NCI-H1436 (cell line): ENCODE measurements at places on chromosomes 1 and 21.
A peak's percentile ranks its signal among the peaks of the same experiment; 100 is the strongest.

DNA sequence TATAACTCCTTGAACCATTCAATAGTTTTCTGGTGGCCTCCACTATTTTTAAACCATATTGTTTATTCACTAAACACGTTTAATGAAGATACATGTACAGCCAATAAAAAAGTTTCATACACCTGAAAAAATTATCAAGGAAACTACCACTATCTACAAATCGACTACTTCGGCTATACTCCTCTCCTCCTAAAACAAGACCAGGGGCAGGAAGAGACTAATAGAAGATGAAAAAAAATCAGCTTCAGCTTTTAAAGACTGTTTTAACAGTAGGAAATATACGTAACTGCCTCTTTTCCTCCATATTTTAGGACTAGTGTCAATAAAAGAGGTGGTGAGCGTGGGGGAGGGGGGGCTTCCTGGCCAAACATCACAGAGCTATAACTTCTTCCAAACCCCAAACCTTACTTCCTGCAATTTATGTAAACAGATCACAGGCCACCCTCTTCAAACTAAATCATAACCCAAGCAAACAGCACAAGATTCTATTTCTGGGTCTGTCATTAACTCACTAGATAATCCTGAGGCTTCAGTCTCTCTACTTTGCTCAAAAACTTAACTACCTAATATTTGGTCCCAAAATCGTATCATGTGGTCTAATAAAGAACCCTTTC lies 15.1 kb downstream of the FOXJ3 start:
- no peak for DNase-seq

GRCh38 chr1:96416111-96416595 lies 305.4 kb upstream of the PTBP2 start:
- no peak for DNase-seq

DNA sequence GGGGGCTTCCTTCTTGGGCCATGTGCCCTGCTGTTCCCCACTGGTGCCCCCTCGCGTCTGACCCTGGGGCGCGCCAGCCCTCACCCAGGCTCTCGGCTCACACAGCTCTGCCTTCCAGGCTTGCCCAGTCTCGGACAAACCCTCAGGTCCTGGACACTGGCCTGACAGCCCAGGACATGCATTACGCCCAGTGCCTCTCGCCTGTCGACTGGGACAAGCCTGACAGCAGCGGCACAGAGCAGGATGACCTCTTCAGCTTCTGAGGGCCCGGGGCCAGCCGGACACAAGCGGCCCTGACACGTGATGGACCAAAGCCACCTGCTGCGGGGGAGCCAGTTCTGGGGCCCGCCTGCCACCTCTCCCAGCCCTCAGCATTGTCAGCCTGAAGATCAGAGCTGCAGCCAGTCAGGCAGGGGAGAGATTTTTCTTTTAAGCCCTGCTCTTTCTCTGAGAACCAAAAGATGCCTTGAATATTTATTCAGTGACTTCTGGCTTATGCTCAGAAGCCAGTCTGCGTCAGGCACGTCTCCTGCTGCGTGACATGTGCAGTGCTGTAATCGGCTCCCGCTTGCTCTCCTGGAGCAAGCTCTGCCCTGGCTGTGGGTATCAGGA lies 23.4 kb downstream of the LDLRAP1 start:
- no peak for DNase-seq

DNA sequence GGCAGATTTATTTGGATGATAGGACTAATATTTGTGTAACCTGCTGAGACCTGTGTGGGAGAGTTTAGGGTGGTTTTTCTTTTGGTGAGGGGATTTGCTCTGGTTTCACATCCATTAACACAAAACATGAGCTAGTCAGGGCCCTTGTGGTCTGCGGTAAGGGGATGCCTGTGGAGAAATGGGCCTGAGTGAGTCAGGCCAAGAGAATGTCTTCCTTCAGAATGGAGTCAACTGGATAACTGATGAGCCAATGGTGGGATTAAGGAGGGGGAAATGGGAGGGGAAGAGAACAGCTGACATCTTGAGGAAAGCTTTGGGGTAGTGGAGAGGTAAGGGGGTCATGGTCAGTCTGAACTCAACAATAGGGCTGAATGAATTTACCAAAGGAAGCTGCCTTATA lies 13.9 kb downstream of the WNT2B start:
- no peak for DNase-seq

GRCh38 chr1:228343191-228343661 lies 63.4 kb downstream of the TRIM11 start:
- DNase-seq: no peak

GRCh38 chr1:228181645-228182034 lies 16.0 kb downstream of the IBA57 start:
- DNase-seq: no peak

- peak; percentile 74 for DNase-seq
Observed at GRCh38 chr21:41878831-41879189, 334 bp downstream of the PRDM15 start.

DNA sequence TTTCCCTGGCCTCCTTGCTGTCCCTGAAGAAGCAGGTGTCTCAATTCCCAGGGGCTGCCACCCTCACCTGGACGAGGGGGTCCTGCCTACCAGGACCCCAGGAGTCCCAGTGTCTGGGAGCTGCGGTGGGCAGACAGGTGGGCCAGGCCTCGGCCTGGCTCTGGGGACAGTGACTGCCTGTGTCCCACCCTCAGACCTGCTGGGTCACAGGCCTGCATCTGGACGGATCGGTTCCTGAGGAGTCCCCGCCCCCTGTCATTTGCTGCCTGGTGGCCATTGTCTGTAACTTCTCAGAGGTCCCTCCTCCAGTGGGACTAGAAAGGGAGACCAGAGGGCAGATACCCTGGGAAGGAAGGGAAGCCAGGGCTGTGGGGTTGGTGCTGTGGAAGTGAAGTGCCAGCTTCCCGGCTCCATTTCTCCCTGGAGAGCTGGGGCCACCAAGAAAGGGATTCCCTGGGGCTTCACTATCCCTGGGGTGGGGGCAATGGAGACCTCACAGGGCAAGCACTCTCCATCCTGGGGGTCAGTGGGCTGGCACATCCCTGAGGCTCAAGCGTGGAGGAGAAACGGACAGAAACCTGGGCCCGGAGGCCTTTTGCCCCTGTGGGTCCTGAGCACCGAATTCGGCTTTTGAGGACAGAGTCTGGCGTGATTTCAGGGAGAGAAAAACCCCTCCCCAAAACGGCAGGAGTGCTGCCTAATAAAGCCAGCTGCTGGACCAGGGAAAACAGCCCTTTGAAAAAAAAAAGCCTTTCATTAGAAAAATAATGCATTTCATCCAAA lies 157.3 kb downstream of the PEX14 start:
- no peak for DNase-seq

- DNase-seq: peak; percentile 49
Observed at GRCh38 chr1:224503161-224504118, 68.8 kb upstream of the WDR26 start.

GRCh38 chr1:79711001-79711431 lies 704.5 kb upstream of the ADGRL4 start:
- no peak for DNase-seq

GRCh38 chr1:172894349-172895049 lies 156.2 kb downstream of the TNFSF18 start:
- DNase-seq: no peak

- peak; percentile 53 for DNase-seq
Observed at GRCh38 chr1:36520771-36521420, 38.2 kb upstream of the CSF3R start.

GRCh38 chr1:194067772-194068171 lies 881.4 kb upstream of the B3GALT2 start:
- no peak for DNase-seq

- DNase-seq: no peak
Observed at GRCh38 chr1:158324395-158324794, 6.9 kb downstream of the CD1B start.

DNA sequence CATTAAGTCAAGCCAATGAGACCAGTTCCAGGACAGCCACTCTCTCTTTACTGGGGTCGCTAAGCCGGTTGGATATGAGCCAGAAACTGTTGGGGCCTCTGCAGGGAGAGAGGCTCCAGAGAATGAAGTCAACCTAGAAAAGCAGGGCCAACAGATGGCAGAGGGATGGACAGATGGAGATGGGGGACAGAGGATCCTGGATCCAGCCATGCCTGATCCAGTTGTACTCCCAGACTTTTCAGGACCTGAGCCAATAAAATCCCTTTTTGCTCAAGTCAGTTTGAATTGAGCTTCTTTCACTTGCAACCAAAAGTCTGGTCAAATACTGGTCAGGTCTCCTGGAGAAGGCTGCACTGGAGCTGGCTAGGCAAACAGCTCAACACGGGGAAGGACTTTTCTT lies 2.2 kb downstream of the DHCR24 start:
- DNase-seq: no peak

DNA sequence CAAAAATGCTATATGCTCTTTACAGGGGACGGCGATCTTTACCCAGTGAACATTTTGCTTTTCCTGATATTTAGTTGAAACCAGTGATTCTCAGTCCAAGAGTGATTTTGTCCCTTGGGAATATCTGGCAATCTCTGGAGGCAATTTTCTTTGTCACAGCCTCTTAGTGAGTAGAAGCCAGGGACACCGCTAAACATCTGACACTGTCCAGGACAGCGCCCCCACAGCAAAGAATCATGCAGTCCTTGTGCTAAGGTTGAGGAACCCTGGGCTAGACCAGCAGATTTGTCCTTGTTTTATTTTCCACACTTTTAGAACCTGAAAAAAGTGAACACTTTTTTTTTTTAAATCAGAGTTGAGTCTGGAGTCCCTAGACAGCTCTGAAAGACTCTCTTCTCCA lies 13.1 kb downstream of the EVA1C start:
- no peak for DNase-seq

DNA sequence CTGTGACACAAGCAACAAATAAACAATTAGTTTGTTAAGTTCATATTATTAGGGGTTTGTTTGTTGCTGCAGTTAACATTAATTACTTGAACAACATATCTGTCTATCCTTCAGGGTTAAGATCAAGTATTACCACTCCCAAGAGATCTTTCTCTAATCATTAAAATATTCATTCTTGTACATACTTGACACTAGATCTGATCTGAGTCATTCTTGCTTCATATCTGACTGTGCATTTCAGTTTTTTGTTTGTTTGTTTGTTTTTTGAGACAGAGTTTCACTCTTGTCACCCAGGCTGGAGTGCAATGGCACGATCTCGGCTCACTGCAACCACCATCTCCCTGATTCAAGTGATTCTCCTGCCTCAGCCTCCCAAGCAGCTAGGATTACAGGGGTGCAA lies 613.3 kb upstream of the PLXNA2 start:
- DNase-seq: no peak

DNA sequence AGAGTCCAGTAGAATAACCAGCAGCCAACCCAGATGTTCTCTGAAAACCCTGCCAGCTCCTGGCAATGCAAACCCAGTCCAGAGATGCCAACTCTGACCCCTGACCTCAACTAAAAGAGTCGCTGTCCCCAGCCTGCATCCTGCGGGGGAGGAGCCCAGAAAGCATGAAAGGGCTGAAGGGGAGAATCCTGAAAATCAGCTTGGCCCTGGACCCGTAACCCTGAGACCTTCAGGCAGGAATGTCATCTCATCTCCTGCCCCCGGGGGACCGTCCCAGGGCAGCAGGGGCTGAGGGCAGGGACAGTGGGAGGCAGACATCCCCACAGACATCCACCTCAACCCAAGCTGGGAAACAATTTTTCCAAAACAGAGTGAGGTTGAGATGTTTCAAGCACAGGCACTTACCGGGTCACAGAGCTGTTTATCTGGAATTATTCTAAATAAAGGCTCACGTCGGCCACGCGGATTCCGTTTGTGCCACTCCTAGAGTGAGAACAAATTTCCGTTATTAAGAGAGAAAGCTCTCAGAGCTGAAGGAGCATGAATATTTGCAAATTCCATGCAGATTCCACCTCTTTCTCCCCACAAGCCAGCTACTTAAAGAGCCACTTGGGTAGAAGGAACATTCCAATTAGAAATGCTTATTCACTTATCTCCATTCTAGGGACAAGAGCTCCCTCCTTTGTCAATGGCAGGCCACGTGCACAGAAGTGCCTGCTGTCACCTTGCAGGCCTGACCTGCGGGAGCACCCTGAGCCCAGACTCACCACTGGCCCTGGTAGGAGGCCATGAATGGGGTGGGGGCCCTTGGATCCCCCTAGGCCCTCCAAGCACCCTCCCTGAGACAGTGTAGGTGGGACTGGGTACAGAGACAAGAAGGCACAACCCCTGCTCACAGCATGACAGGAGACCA lies 240.1 kb downstream of the NPHP4 start:
- DNase-seq: no peak
